ENCODE measurements at places on chromosomes 6 and 20.

DNA sequence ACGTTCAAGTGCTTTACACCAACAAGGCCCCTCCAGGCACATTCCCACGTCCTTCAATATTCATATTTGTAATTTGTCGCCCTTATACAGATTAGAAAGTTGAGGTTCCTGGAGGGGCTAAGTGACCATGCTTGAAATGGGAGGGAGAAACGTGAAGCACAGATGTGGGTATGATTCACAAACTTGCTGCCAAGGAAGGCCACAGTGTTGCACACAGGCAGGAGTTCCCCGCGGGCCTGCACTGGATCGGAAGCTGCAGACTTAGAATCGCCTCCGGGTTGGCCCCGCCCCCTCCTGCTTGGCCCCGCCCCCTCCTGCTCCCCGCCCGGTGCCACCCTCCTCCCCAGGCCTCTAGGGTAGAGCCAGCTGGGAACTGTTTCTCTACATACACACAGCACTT lies 58.2 kb upstream of the QKI start:
- DNase-seq = no peak

GRCh38 chr20:63980317-63980805 lies 571 bp upstream of the PRPF6 start:
- DNase-seq = peak; percentile 25

GRCh38 chr6:11852061-11852651 lies 73.6 kb upstream of the ADTRP start:
- no peak for DNase-seq

DNA sequence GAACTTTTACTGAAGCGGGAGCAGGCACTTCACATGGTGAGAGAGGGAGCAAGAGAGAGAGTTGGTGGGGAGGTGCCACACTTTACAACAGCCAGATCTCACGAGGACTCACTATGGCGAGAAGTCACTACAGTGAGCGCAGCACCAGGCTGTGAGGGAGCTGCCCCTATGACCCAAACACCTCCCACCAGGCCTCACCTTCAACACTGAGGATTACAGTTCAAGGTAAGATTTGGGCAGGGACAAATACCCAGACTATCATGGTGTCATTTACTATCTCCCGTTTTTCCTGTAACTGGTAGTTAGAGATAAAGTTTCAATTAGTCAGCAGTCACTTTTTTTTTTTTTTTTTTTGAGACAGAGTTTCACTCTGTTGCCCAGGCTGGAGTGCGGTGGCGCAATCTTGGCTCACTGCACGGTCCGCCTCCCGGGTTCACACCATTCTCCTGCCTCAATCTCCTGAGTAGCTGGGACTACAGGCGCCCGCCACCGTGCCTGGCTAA lies 7.8 kb downstream of the RBCK1 start:
- DNase-seq = no peak

GRCh38 chr6:158707120-158707820 lies 57.4 kb downstream of the SYTL3 start:
- DNase-seq = no peak

GRCh38 chr6:36355819-36356218 lies 19.1 kb upstream of the BNIP5 start:
- DNase-seq = no peak

- DNase-seq = no peak
Observed at GRCh38 chr6:106535012-106535411, 94.3 kb downstream of the RTN4IP1 start.

DNA sequence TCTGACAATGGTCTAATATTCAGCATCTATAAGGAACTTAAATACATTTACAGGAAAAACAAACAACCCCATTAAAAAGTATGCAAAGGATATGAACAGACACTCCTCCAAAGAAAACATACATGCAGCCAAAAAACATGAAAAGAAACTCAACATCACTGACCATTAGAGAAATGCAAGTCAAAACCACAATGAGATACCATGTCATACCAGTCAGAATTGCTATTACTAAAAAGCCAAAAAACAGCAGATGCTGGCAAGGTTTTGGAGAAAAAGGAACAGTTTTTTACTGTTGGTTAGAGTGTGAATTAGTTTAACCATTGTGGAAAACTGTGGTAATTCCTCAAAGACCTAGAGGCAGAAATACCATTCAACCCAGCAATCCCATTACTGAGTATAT lies 339.0 kb upstream of the ADGRB3 start:
- DNase-seq = no peak

DNA sequence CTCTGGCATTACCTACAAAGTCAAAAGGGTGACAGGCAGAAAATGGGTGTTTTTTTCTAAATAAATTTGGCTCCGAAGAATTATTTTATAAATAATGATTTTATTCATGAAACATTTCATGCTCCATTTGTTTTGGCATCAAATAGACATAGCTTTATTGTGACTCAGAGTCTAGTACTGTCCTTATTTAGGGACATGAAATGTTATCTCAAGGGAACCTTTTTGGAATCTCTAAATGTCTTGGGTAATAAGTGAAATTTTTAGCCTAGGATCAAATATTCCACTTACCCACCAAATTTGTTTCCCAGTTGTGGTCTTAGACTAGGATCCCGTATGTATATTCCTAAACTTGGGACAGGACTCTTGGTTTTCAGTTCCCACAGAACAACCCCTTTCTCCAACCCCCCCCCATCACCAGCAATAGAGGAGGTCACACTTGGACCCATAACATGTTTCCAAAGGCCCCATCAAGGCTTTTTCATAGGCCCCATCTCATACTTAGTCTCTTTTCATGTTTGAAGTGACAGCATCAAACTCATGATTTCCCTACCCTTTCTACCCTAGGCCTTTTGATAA lies 81.8 kb downstream of the JAG1 start:
- no peak for DNase-seq

DNA sequence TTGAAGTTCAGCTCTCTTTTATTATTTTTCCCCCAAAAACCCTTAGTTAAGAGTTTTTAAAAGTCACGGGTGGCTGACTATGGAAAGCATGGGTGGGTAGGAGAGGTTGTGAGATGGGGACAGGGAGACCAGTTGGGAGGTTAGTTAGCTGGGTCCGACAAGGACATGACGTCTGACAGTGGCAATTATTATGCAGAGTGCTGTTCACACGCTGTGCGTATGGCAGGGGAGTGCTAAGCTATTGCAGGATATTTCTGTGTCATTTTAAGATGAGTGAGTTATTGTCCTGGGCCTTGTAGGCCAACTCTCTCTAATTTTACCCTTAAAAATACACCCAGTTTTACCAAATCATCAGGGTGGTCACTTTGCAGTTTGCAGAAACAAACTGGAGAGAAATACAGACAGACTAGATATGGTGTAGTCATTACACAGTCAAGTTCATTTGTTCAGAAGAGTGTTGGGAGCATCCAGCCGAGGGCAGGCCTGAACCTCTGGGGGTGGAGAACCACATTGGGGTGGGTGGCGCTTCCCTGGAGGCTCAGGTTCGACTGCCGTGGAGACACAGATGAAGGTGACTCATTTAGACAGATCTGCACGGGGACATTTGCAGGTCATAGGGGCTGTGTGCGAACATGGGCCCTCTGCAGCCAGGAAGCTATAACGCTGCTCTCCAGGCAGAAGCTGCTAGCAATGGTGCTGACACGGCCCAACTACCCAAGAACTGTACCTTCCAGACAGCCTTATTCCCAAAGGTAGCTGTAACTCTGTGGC lies 307.6 kb downstream of the QKI start:
- no peak for DNase-seq

DNA sequence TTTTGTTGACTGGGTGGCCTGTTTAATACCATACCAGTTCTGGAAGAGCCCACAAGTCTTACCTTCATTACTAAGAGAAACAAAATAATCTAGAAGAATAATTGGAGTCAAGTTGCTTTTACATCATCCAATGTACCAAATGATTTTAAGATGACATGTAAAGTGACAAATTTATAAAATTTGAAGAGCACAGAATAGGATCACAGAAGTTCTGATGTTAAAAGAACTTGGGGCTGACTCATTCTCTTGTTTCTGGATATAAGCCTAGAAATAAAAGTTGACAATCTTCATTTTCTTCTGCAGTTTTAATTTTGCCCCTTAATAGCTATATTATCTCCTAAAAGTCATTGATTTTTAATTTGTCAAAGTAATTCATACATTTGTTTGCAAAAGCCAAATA lies 317.5 kb upstream of the MARCKS start:
- DNase-seq = no peak

DNA sequence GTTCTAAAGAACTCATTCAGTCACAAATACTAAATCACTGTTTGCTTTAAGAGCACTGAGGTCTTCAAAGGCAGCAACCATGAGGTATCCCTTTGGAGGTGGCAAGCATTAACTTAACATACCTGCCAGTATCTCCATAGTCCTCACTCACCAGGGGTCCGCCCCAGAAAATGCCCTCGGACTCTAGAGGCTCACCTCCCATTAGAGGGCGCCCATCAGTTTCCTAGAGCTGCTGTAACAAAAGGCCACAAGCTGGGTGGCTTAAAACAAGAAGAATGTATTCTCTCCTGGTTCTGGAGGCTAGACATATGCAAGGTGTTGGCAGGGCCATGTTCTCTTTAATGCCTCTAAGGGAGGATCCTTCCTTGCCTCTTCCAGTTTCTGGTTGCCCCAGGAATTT lies 12.0 kb upstream of the RNGTT start:
- no peak for DNase-seq

DNA sequence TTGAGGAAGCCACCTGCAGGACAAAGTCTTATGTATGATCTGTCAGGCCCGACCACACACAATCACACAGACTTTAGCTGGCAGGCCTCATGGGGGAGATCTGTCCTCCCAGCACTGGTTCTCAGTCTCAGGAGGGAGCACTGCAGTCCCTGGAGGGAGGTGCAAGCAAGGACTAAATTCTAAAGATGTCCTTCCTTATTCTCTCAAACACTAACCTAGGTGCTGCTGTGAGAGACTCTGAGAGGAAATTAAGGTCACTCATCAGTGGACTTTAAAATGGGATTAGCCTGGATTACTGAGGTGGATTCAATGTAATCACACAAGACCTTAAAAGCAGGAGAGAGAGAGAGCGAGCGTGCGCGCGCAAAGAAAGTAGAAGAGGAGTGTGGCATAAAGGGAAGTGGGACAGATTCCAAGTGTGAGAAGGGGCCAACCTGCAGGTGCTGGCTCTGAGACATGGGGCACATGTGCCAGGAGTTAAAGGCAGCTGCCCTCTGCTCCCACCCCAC lies 14.3 kb downstream of the GLO1 start:
- no peak for DNase-seq

DNA sequence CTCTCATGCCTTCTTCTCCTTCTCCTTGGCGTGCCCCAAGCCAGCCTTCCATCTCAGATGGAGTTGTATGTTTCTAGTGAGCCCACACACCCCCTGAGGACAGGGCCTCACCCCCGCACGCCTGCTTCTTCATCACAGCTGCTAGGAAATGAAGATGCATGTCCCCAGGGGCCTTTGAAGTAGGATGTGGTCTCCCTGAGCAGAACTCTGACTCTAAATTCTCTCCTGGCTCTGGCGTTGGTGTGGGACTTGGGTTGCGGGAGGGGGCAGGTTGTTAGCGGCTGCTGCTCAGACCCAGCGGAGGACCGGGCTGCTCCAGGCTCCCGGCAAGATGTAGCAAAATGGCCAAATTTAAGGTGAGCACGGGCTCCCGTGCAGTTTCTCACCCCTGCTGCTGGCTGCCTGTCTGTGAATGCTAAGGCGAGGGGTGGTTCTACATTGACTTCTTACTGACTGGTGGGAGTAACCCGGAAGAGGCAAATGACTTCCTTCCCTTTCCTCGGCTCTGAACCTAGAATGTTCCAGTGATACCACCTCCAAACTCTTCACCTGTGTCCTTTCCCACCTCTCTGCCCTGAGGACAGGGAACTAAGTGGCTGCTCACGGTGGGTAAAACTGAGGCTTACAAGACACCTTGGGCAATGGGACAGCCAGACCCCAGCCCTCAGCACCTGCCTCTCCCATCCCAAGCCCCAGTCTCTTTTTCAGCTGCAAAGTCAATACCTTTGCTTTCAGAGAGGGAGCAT lies 8.8 kb downstream of the SYNJ2 start:
- DNase-seq = no peak

Measured in 8988T (cell line).